ENCODE measurements at places on chromosomes 16 and 17.

GRCh38 chr16:70428178-70428998, 10.5 kb downstream of the ST3GAL2 start:
- peak; percentile 54 for DNase-seq

GRCh38 chr16:84709609-84710008, 9.8 kb downstream of the USP10 start:
- no peak for DNase-seq

DNA sequence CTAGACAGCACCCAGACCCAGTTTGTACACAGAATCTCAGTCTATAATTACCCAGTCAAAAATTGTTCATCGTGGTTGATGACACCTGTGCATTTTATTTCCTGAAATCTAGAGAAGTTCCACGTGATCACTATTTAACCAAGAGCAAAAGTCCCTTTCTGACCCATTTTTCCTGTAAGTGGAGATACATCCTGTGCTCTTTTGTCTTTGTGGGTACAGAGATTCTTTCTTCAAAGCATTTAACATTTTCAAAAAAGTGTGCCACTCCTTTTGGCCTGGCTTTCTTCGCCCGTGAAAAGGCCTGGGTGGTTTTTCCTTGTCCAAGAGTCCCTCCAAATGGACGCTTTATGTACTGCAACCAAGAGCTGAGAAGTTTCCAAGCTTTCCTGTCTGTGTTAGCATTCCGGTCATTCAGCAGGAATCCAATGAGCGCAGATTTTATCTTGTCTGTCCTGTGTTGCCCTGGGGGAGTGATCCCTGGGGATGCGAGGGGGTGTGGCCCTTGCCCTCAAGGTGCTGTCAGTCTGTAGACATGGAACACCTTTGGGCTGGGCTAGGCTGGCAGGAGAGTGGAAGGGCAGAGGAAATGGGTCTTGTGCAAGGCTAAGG, 161.1 kb upstream of the CACNG5 start:
- no peak for DNase-seq

DNA sequence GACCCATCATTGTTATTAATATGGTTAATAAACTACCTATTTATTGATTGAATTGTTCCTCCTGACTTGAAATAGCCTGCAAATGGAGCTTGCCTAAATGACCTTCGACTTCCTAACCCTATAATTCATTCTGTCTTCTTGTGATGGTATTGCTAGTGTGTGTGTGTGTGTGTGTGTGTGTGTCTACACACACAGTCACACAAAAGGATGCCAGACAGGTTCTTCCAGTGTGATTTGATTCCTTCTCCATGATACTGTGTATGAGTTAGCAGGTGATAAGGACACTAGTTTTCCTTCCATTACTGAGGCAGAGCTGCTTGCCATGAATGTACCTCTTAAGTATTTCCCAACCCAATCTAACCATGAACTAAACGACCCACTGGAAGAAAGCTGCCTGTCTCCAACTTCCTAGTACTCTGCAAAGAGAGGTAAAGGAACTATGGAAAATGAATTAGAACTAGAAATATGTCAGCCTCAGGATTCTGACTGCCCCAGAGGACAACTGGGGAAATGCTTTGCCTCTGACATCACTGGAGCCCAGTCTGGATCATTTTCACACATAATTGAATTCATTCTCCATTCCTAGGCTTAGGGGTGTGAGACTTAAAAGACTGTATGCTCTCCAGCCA, 3.5 kb upstream of the CDC6 start:
- no peak for DNase-seq

- no peak for DNase-seq
Measured at GRCh38 chr17:1491443-1492248, 840 bp downstream of the MYO1C start.

GRCh38 chr17:64327201-64327930, 63.3 kb downstream of the PECAM1 start:
- no peak for DNase-seq

- DNase-seq, result no peak
Measured at GRCh38 chr16:89723279-89724250, 2.2 kb downstream of the ZNF276 start.

DNA sequence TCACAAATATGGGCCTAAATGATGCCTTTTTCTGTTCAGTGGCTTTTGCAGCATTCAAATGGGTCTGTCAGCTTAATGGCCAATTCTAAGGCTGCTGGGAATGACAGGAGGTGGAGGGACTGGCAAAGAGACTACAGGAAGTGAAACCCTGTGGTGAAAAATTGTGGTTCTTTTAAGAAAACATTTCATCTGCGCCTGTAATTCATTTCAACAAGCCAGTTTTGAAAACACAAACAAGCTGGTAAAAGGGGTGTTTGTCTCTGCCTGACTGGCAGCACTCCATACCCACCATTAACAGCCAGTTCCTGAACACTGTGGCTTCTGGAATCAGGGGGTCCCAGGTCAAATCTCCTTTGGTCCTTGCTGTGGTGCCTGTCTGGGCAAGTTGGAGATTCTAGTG, 3.6 kb upstream of the KDM8 start:
- DNase-seq, result no peak

GRCh38 chr16:87540072-87540896, 47.5 kb upstream of the ZCCHC14 start:
- DNase-seq, result no peak

DNA sequence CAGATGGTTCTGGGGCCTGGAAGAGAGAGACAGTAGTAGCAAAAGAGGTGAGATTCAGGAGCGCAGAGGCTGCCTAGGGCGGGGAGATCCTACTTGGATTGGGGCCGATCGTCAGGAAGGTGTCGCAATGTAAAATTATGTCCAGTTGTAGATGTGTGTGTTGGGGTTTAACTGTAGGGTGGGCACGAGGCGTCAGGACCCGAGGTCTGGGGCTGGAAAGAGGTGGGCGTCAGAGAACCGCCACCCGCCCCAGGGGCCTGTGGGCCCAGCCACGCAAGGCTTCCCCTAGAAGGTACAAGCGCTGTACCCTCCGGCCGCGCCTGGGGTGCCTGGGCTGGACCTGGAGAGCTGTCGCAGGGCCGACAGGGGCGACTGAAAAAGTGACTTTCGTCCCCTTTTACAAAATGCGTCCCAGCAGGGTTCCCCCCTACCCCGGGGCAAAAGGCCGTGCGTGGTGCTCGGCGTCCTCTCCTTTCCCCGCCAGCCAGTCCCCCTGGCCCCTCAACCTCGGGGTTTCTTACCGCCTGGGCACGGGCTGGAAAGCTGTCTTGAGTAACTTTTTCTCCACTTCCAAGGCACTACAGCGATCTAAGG, 2.8 kb downstream of the IRX3 start:
- DNase-seq, result no peak

GRCh38 chr17:60416368-60416925, 5.8 kb upstream of the CHCT1 start:
- DNase-seq, result no peak

- no peak for DNase-seq
Measured at GRCh38 chr17:15237106-15237425, 28.1 kb downstream of the PMP22 start.

DNA sequence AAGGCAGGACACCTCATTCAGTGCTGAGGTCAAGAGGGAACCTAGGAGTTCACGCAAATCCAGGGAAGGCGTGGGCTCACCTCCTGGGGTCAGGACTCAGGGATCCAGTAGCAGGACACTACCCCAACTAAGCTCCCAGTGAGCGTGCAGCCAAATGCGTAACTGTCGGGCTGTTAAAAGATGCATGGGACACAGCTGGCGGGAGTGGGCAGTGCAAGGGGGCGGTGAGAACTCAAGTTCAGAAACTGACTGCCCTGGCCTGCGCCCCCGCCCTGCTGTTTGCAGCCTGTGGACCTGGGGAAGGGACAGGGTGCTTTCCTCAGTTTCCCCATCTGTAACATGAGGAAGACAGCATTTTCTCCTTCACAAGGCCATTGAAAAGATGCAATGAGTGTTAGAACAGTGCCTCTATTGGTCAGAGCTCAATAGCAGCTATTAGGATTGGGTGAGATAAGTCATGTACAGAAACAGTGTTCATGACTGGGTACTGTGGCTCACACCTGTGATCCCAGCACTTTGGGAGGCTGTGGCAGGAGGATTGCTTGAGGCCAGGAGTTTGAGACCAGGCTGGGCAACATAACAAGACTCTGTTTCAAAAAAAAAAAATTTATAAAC, 20.2 kb downstream of the CDIPT start:
- no peak for DNase-seq

- DNase-seq, result no peak
Measured at GRCh38 chr17:57541472-57542394, 203.4 kb downstream of the CCDC182 start.

DNA sequence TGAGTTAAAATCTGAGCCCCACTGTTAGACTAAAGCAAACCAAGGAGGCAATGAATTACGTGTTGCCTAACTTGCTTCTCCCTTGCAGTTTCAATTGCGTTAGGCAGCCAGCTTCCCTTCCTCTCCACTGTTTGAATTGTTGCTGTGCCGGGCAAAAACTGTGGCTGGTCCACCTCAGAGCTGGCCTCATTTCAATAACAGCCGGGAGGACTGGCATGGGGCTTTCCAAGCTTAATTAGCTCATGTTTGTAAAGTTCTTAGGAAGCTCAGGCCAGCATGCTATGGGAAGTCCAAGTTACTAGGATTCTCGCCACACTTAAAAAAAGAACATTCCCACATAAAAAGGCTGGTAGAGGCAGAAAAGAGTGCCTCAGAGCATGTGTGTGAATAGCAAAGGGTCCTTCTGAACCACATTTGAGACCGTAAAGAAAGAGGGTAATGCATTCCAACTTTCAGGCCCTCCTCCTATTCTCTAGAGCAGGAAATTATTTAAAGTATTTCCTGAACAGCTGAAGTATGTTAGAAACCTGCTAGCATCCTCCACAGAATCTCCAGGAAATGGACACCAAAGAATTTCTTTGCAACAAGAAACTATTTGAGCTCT, 79.0 kb upstream of the SMURF2 start:
- no peak for DNase-seq

DNA sequence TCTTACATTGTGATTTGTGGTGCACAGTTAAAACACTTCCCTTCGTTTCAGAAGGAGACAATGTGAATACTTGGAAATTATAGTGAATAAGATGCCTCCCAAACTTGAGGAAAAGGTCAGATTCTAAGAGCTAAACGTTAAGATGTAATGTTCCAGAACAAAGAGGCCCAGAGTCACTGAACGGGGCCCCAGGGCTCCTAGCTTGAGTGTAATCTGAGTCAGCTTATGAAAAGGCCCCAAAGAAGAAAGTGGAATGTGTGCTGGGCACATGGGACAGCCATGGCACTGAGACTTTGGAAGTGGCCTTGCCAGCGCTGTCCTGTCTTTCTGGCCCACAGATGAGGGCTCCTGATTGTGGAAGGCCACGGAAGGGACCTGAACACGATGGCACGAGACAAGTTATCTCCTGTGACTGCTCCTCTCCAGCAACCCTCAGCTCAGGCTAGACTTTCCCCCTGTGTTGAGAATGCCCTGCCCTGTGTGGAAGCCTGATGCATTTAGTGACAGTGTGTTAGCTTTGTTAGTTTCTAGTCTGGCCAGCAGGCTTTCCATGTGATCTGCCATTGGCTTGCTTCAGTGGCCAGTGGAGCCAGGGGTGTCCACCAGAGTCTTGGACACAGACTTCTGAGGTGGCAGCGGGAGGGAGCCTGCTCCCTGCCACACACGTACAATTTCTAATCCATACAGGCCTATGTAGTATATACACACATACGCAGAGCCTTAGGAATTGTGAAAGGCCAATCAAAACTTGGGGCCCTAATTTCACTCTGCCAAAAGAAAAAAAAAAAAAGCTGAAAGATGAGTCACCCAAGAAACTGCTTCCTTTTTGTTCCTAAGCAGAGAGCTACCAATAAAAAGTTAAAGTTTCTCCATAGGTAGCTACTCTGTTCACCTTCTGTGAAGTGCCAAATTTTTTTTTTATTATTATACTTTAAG, 13.1 kb downstream of the SPATA33 start:
- no peak for DNase-seq

GRCh38 chr17:41906465-41907184, 12.1 kb downstream of the ACLY start:
- DNase-seq, result no peak

- DNase-seq, result no peak
Measured at GRCh38 chr17:77857613-77858012, 100.9 kb upstream of the TNRC6C start.

- DNase-seq, result peak; percentile 100
Measured at GRCh38 chr16:24670623-24671454, 58.6 kb upstream of the TNRC6A start.

DNA sequence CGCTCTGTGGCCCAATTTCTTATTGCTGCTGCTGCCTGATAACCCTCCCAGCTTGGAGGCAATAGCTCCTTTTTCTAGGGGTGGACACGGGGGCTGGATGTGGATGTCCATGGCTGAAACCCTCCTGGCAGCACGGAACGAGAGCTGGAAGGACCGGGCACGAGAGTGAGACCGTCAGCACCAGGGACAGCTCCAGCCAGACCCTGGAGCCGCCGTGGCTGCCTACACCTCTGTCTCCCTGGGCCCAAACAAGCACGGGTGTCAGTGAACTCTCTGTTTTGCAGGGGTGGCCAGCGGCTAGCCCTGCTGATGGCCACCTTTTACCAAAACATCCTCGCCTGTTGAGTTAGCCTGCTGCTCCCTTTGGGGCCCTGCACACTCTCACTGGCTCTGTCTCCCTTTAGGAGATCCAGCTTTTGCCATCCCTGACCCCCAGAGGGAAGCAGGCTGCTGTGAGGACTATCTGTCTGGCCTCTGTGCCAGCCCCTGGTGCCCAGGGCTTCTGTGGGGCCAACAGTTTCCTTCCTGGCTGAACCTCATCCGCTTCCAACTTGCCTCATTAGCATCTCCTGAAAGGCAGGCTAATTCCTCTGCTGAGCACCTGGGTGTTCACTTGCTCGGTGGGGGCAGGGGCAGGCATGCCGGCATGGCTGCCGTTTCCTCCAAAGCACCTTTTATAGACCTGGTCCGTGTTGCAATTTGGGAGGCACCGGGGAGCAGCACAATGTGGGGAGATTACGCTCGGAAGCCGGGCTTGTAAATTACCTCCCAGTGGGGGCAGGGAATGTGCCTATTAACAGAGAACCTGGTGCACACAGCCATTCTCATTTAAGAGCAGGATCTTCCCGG, 118.1 kb downstream of the ENGASE start:
- no peak for DNase-seq

GRCh38 chr17:17938388-17939107, 33.7 kb downstream of the TOM1L2 start:
- no peak for DNase-seq

GRCh38 chr17:38447502-38448085, 19.3 kb downstream of the ARHGAP23 start:
- DNase-seq, result no peak

DNA sequence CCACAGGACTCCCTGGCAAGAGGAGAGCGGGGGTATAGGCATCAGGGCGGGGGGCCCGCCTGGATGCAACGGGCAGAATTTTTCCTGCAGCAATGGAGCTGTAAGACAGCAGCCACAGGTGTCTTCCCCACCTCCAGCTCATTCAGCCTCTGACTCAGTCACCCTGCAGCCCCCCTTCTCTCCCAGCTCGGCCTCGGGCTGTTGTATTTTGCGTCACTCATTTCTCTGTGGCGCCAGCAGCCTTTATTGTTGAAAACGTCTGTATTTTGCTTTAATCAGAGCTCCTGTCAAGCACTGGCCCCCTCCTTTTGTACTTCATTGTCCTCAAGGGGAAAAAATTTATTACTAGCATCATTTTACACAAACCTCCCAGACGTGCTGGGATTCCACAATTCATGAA, 117.7 kb downstream of the WSCD1 start:
- no peak for DNase-seq

Data from cerebellar nuclear complex (tissue), 1 donor.